ENCODE measurements at places on chromosomes 16 and 17.

DNA sequence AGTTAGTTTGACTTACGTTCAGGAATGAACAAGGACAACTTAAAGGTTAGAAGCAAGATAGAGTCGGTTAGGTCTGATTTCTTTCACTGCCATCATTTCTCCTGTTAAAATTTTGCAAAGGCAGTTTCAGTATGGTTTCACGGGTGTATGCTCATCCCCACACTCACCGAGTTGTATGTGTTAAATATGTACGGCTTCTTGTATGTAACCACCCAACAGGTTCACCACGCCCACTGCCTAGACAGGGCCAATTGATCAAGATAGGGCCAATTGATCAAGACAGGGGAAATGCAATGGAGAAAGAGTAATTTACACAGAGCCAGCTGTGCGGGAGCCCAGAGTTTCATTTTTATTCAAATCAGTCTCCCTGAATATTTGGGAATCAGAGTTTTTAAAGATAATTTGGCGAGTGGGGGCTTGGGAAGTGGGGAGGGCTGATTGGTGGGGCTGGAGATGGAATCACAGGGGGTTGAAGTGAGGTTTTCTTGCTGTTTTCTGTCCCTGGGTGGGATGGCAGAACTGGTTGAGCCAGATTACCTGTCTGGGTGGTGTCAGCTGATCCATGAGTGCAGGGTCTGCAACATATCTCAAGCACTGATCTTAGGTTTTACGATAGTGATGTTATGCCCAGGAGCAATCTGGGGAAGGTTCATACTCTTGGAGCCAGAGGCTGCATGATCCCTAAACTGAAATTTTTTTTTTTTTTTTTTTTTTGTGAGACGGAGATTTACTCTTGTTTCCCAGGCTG is 62.4 kb upstream of the PLCG2 start:
- no peak for DNase-seq

DNA sequence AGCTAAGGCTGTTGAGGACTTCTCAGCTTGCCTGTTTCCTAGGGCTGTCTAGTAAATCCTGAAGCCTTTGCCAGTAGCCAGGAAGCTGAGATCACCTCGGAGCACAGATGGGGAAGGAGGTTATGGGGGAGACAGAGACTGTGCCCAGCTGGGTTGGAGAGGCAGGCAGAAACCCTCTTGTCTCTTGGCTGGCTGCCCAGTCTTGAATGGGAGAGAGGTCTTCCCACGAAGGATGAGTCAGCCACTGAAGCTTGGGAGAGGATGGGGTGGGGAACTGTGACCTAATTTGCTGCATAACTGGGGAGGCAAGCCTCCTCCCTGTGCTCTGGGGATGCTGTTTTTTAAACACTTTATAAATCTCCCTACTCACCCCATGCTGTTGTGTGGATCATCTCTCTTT is 69.8 kb downstream of the SHISA9 start:
- peak; percentile 92 for DNase-seq

DNA sequence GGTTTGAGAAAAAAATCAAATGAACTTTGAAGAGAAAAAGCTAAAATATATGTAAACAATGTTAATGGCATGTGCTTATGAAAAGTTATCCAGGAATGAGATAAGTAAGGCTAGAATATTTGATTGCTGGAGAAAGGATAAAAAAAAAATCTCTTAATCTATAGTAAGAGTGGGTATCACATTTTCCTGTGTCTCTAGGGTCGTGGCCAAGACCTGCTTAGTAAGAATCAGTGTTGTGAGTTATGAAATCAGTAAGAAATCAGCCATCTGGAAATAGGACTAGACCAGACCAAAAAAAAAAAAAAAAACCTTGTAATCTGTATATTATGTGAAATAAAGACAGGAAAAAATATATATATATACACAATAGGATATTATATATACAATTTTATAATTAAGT is 1153.9 kb downstream of the CDH11 start:
- no peak for DNase-seq

- DNase-seq, result no peak
Measured at GRCh38 chr17:80983545-80983944, 8.1 kb upstream of the CHMP6 start.

- DNase-seq, result no peak
Measured at GRCh38 chr17:67403483-67403882, 26.4 kb downstream of the PITPNC1 start.
